ENCODE measurements at places on chromosomes 1 and 21.
A peak's percentile ranks its signal among the peaks of the same experiment; 100 is the strongest.

GRCh38 chr1:172167796-172168596, 252.5 kb upstream of the C1orf105 start:
- no peak for DNase-seq

DNA sequence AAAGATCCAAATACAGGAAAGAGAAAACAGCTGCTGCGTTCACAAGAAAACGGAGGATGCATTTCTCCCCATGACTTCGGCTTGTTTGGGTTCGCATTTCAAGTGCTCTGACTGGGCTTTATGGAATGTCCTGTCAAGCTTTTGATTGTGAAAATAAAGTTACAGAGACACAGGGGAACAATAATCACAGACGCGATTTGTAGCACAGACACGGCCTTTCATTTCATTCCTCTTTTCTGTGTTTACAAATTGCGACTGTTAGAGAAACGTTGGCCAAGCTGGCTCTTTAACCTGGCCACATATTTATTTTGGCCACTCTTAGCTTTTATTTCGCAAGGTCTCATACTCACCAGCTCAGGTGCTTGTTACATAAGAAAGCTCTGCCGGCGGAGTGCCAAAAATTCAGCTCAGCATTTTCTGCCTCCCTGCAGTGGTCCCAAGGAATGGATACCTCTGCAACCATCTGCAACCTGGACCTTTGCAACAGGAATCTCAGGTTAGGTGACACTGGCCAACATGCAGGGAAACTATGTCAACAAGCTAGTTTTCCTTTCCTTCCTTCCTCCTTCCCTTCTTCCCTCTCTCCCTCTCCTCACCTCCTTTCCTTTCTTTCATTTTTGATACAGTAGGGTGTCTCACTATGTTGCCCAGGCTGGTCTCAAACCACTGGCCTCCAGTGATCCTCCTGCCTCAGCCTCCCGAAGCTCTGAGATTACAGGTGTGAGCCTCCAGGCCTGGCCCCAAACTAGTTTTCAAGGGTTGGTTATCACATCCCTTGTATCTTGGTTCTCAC, 58.2 kb upstream of the SLC45A1 start:
- no peak for DNase-seq

DNA sequence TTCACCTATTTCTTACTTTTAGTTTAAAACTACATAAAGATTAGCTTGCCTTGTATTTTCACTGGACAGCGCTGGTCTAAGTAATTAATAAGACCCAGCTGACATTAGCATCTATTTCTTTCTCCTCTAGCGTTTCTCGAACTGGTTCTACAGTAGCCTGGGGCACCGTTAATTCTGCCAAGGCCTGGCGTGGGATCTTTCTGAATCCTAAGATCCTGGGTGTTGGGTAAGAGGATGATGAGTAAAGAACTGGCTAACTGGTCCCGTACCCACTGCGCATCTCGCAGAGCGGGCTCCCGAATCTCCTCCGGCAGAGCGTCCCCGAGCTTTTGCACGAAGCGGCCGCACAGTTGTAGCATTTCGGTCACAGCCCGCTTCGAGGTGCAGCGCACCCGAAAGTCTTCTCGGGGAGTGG, 309 bp downstream of the NSL1 start:
- peak; percentile 82 for DNase-seq

DNA sequence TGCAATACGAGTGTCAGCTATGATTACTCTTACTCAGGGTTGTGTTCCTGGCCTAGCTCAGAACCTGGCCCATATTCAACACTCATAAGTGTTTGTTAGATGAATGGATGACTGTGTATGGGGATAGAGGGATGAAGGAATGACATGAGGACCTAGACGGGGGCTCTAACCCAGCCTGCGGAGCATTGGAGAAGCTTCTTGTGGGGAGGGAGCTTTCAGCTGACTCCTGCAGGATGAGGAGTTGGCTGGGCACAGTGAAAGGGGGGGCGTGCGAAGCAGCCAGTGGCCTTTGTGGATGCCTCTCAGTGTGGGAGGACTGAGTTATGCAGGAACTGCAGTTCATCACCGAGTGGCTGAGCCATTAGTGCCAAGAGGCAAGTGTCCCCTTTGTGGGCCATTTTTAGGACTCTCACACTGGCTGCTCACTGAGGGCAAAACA, 1.2 kb upstream of the EXTL1 start:
- no peak for DNase-seq

DNA sequence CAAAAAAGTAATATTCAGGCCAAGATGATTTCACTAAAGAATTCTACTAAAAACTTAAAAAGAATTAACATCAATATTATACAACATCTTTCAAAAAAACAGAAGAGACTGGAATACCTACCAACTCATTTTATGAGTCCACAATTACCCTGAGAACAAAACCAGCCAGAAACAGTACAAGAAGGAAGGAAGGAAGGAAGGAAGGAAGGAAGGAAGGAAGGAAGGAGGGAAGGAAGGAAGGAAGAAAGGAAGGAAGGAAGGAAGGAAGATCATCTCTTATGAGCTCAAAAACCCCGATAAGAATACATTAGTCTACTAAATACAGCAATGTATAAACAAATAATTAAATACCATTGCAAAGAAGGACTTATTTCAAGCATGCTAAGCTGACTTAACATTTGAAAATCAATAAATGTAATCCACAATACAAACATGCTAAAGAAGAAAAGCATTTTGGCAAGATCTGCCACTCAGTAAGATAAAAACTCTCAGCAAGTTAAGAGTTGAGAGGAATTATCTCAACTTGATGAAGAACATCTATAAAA, 149.9 kb upstream of the RGS18 start:
- no peak for DNase-seq

DNA sequence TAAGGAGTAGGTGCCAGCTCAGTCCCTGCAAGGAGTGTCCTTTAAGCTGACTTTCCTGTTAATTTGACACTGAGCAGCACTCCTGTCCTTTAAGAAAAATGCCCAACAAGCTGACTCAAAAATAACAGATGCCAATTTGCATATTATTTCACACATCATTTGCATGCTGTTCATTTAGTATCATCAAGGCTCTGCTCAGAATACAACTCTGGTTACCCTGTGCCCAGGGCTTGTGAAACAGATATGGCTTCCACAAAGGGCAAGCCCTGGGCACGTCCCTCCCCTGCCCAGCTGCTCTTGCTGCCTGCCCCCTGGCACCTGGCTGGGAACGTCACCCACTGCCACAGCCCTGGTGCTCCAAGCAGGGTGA, 10.3 kb downstream of the KCNN3 start:
- no peak for DNase-seq

DNA sequence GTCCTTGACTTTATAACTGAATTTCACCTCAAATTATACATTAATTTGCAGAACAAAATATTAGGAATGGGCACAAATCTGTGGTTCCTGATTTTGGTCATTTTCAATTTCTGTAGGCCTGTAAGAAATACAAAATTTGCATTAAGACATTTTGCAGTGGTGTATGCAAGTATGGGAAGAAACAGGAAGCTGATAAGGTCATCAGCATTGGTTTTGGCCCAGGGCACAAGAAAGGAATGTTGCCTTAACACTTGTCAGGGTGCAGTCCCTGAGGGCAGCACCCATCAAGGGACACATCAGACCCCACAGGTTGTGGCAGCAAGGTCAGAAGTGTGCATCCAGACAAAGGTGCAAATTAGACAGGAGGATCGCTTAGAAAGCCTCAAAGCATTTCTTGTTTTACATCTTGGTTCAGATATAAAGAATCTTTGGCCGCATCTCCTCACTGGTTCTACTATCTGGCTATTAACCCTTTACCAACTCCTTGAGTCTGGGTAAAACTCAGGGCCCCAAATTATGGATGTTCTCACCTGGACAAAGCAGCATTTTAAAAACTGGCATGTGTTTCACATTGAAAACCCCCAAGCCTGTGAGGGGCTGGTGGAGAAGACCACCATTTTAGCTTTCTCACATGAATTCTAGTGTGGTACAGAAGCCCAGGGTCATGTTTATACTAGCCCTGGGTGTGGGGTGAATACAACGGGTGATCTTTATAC, 182.4 kb downstream of the CDC7 start:
- DNase-seq, result no peak

DNA sequence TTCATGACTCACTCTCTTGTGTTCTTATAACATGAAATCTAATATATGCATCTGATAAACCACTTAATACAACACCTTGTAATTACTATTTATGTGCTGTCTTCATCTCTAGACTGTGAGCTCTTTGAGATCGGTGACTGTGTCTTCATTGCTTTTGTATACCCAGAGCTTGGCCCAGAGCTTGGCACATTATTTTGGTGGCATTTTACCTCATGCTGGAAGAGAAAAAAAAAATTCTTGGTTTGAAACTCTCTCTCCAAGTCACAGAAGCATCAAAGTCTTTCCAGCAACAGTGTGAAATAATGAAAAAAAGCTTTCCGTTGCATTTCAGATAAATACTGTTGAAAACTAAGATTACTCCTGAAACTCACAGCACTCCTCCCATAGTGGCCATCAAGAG, 451.6 kb downstream of the NUF2 start:
- DNase-seq, result no peak

DNA sequence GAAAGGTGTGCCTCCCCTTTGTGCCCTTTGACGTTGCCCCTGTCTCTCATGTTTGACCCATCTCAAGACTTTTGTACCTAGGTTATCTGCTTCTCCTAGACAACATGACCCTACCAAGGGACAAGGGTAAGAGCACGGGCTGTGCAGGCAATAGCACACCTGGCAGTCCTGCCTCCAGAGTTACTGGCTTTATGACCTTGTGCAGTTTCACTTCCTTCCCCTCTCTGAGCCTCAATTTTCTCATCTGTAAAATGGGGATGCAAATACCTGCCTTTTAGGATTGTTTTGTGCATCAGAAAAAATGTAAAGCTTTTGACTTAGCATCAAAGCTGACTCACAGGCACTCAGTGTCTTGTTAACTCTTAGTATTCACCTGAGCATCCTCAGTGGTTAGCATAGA, 36.4 kb downstream of the ELK4 start:
- no peak for DNase-seq

DNA sequence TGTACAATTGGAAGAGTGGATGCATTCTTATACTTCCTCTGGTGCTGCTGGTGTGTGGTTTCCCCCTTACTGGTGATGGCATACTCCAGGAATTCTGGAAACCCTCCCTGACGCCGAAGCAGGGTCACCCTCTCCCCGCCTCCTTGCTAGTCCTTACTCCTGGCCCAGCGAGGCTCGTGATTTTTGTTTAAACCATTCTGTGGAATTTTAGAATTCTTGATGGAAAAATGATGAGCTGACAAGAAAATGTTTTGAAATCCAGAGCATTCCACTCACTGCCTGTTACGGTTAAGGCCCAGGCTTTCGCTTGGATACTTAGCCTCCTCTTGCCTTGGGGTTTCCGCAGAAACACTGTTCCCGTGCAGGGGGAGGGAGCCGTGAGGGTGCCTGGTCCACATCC, 41.1 kb downstream of the IL6R start:
- no peak for DNase-seq
